Activated naive CD4-positive, alpha-beta T cell (primary cell): ENCODE measurements at places on chromosomes 2 and 18.

DNA sequence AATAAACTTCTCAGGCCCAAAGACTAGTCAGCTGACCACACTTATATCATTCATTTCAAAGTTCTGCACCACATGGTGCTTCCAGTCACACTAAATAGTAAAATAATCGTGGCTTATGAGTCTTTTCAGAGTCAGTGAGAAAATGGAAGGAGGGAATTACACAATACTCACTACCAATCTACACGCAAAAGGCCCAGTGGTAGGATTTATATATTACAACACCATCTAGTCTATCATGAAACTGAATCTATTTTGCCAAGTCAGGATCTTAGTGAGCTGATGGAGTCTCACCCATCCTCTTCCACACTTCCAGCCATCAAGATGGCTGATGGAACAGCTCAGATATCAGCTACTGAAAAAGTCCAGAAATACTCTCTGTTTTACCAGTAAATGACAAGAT is 21.9 kb downstream of the INO80D start:
- no peak for DNase-seq

DNA sequence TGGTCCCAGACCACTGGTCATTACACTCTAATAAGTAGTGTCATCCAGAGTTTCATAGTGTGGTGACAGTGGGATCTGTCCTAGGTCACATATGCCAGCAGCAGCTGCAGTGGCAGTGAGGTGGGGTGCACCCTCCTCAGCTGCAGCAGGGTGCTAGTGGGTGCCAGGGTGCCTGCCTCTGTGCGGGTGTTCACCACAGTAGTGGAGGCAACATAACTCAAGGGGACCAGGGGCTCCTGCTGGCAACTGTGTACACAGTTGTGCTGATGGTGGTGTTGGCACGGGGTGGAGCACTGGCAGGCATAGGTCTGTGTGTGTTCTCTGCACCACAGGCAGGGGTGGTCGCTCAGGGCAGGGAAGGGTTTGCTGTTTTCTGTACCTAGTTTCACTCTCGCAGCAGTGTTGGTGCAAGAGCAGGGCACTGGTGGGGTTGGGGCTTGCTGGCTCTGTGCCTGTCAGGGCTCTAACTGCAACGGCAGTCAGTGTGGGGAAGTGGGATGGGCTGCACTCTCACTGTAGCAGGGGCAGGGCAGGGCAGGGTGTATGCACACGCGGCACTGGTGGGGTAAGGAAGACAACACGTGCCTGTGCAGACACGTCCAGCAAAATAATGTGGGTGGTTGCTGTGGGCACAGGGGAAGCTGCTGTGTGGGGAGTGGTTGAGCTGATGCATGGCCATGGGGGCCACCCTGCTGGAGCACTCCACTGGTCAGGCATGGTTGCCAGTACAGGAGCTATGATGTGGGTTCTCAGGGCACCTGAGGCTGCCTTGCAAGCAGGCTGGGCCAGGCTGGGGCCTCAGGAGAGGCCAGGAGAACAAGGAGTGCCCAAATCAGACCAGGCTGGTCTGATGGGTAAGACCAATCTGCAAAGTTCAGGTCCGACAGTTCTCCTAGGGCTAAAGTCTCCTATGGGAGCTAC is 226.6 kb downstream of the MEIS1 start:
- DNase-seq, result no peak

DNA sequence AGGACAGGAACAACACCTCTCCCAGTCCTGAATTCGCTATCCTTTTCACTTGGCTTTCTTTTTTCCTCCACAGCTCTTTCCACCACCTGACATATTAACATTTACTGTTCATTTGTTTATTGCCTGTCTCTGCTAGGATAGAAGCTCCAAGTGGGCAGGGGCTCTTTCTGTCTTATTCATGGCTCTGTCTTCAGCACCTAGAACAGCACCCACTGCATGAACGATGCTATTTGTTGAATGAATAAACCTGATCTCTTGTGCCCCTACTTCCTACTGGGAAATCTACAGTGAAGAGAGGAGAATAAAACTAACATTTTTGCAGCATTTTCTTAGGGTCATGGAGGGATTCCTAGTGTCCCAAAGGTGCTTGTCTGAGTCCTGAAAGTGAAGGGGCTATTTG is 24.4 kb upstream of the GAREM2 start:
- no peak for DNase-seq

DNA sequence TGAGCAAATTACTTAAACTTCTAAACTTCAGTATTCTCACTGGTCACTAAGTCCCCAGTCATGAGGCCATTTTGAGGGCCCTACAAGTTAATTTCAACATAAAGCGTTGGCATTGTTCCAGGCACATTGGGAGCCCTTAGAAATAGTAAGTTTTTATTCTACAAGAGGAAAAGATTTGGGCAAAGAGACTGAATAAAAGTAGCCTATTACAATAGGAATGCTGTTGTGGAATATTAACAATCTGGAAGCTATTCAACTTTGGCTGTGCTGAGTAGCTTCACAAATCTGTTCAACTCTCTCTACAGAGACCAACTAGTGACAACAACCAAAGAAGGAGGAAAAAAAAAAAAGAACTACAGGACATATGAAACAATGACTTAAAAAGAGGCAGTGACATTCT is 1287.5 kb upstream of the NXPH2 start:
- no peak for DNase-seq

- no peak for DNase-seq
Observed at GRCh38 chr2:241541564-241542277, 16.8 kb upstream of the BOK start.

DNA sequence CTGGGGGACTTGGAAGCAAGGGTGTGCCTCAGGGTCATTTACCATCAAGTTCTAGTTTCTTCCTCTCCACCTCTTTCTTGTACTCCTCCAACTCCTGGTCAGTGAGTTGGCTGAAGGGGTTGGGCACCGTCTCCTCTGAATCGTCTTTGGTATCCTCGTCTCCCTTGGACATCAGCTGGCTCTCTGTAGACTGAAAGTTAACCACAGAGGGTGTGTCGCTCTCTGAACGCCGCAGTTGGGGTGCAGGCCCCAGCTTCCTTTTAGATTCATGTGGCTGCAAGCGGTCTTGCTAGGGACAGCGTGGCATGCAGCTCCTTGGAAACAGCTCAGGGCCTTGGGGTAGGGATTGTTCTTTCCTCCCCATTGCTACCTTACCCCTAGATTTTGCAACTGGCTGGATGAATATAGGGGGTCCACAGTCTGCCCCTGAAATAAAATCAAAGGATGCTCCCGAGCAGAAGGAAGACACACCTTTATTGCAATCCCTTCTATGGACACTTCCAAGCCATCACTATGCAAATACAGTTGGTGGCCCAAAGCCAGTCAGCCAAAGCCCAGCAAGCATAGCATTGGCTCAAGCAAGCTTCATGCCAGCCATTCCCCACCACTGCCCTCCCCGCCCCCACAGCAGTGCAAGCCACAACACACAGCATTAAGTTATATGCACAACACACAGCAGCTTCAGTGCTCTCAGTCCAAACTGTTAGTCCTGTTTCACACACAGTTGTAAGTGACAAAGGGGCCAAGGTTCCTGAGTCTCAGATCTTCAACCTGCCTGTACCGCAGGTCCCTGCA is 93.2 kb downstream of the ADD2 start:
- no peak for DNase-seq

GRCh38 chr18:39462436-39462835 is 1896.8 kb upstream of the CELF4 start:
- DNase-seq, result no peak

- no peak for DNase-seq
Observed at GRCh38 chr2:186806591-186806990, 42.4 kb downstream of the ZSWIM2 start.

DNA sequence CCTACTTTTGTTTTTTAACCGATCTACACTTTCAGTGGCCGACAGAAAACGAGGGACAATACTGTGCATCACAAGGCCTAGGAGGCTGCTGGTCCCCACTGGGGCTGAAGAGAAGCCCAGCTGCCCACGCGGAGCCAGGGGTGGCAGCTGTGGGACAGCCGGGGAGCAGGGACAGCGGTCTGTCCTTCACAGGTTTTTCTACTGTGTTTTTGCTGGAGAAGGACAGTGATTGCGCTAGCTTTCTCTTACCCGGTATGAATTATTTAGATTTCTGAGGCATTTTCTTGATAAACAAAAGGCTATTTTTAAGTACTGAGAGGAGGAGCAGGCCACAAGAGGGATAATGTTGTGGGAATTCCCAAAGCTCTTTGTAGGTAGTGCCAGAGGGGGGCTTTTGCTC is 219.8 kb downstream of the ATAD2B start:
- no peak for DNase-seq

GRCh38 chr18:69947361-69948133 is at the start of gene CD226:
Gene CD226, minus strand, starts transcription at chr18:69947873. Its CDS starts 467 bp downstream, at chr18:69947406.
- DNase-seq, result no peak

DNA sequence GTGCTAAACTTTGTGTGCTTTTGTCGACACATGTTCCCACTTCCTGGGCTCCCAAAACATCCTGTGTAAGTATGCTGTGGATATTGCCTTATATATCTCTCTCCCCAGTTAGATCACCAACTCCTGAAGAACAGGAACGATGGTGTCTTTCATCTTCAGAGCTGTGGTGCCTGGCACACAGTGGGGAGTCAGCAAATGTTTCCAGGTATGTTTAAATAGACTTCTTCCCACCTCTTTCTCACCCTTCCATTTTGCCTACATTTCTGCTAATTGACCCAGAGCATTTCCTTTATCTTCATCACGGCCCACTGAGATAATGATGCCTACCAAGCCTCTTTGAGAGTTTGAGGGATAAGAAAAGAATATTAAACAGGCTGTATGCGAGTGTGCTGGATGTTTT is 60.7 kb downstream of the RND3 start:
- DNase-seq, result no peak

GRCh38 chr18:74376523-74376922 is 60.9 kb downstream of the C18orf63 start:
- no peak for DNase-seq

DNA sequence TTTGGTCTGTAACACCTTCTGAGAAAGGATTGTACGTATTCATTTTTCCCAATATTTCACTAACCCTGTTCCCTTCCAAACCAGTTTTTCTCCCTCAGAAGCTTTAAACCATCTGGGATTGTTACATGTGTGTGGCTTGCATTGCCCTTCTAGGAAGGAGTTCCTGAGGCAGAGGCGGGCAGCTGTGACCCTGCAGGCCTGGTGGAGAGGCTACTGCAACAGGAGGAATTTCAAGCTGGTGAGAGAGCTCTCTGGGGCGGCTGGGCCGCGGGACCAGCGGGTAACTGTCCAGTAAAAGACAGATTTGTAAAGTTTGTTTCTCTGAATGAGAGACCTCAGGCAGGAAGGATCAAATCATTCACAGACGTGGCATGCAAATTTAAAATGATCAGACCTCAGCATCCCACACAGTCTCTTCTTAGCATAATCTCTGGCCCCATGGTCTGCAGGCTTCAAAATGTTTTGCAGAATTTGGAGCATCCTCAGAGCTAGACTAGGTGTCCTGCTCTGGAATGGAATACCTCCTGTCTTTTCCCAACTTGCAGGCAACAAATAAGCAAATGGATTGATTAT is 40.2 kb upstream of the GPR17 start:
- no peak for DNase-seq

GRCh38 chr2:177313162-177313781 is 48.7 kb upstream of the NFE2L2 start:
- no peak for DNase-seq

DNA sequence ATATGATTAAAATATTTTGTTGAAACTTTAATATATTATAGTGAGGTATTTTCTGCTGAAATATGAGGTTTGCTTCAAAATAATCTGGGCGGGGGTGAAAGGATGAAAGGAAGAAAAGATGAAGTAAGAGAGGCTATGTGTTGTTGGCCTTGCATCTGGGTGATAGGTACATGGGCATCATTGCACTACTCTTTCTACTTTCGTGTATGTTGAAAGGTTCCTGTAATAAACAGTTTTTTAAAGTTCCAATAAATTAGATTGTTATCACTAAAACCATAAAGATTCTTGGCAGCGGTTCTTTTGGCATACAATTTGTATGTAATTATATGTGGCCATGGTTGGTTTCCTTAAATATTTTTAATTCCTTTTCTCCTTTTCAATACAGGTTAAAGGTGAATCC is 23.6 kb upstream of the MSH2 start:
- no peak for DNase-seq
